GOT3 (cell line): ENCODE measurements at places on chromosomes 12 and 14.

DNA sequence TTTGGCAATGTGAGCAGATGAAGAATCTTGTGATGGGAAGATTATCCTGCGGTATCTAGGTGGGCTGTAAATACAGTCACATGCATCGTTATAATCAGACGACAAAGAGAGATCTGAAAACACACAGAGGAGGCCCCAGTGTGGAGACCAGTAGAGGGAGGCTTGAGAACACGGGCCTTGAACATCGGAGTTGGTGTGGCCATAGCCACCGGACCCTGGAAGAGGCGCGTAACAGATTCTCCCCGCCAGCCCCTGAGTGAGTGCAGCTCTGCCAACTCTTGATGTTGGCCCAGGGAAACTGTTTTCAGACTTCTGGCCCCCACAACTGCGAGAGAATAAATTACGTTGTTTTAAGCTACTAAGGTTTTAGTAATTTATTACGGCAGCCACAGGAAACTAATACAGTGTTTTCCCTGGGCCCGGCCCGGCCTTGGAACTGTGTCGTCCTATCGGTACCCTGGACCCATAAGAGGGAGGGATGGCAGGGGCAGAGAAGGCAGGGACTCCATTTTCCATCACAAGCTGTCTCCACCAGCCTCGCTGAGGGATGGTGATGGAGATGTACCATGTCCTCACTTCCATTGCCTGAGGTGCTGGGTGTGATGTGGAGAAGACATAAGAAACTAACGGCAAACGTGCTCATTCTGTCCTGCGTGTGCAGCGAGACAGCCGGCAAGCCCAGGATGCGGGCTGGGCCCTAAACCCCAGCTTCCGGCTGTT lies 91.6 kb downstream of the NTF3 start:
- no peak for DNase-seq

DNA sequence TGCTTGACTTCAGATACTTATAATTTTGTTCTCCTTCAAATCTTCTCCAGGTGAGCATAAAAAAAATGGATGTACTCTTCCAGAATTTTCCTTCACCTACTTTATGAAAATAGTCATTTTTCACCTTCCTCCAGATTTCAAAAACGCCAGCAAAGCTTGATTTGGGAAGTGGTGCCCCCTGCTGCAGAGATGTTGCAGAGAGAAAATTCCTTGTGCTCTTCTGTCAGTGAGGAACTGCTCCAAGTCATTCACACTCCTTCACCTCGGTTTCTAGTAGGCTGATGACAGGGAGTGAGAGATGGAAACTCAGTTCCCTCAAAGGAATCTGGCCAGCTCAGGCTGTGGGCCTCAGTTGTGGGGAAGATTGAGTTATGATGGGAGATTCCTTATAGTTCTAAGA lies 24.2 kb upstream of the RNASE3 start:
- DNase-seq, result no peak

DNA sequence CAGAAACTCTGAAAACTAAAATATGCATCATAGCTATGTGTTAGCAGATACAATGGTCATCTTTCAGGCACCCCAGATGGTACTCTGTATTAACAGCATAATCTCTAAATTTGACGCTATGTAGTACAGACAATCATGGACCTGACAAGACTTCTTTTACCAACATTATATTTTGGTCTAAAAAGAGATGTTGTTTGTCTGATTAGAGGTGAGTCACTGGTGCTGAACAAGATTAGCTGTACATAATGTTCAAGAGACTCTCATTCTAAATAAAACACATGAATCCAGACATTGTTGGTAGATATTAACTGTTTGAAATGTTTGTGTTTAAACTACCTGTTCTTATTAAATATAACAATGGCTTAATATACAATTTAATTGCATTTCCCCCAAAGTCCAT lies 146.4 kb upstream of the LMNTD1 start:
- no peak for DNase-seq

DNA sequence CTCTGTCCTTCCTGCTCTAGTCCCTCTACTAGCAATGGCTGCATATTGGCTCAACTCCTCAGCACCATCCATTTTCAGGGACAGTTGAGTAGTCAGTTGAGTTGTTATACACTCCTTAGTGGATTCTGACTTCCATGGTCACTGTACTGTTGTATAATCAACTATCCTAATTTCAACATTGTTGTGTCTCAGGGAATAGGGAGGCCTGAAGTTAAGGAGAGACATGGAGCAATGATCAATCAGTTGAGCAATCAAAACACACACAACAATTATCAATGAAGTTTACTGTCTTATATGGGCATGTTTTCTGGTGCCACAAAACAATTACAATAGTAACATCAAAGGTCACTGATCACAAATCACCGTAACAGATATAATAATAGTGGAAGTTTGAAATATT lies 255.9 kb downstream of the KCNC2 start:
- no peak for DNase-seq

GRCh38 chr14:100327128-100327527 lies 4.0 kb downstream of the SLC25A47 start:
- no peak for DNase-seq

GRCh38 chr14:69464379-69464778 lies 20.1 kb upstream of the PLEKHD1 start:
- DNase-seq, result no peak
